ENCODE measurements at places on chromosomes 6 and 20.

GRCh38 chr6:90397929-90398674 is 101.5 kb upstream of the BACH2 start:
- DNase-seq: peak; percentile 94
- H3K4me1 ChIP-seq: peaks cover 88% of the 10 kb centered on the region
- H3K27ac ChIP-seq: peak overlapping the region; percentile 91
- H3K27me3 ChIP-seq: peaks cover 3% of the 10 kb centered on the region

GRCh38 chr6:22442826-22443225 is 126.5 kb upstream of the HDGFL1 start:
- DNase-seq: no peak
- no peak overlapping the region for H3K4me3 ChIP-seq
- no peaks in the 10 kb centered on the region for H3K36me3 ChIP-seq
- no peaks in the 10 kb centered on the region for H3K4me1 ChIP-seq
- H3K27ac ChIP-seq: no peak overlapping the region

DNA sequence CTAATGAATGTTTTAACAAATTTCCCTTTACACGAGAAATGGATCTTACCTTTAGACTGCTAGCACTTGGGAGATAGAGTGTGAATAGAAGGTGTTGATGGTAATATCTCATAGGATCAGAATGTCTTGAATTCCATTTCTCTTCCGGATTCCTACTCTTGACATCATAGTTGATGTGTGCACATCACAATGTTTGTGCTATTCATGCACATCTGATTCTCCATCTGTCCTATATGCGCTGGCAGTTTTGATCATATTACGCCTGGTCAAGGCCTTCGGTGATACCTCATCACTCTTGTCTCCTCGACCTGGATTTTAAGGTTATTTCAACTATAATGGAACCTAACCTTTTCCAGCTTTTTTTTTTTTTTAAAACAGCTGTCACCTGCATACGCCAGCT is 16.8 kb upstream of the ACAT2 start:
- H3K27me3 ChIP-seq: no peaks in the 10 kb centered on the region
- H3K27ac ChIP-seq: no peak overlapping the region
- H3K36me3 ChIP-seq: peaks cover 73% of the 10 kb centered on the region
- peaks cover 10% of the 10 kb centered on the region for H3K4me1 ChIP-seq
- H3K4me3 ChIP-seq: no peak overlapping the region

DNA sequence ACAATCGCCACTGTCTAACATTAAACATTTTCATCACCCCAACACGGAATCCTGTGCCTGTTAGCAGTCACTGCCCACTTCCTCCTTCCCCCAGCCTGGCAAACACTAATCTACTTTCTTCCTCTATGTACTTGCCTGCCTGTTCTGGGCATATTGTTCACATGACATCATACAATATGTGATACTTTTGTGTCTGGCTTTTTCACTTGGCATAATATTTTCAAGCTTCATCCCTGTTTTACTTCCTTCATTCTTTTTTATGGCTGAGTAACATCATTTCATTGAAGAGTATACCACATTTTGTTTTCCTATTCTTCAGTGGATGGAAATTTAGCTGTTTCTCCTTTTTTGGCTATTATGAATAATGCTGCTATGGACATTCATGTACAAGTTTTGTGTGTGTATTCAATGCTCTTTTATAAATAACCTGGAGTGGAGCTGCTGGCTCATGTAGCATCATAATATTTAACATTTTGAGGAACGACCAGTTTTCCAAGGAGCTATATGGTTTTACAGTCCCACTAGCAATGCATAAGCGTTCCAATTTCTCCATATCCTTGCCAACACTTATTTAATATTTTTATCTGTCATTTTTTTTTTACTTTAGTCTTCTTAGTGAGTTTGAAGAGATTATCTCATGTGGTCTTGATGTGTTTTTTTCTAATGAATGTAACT is 360.1 kb downstream of the HDGFL1 start:
- H3K27ac ChIP-seq: no peak overlapping the region
- no peak for DNase-seq
- H3K4me3 ChIP-seq: no peak overlapping the region
- no peaks in the 10 kb centered on the region for H3K27me3 ChIP-seq
- no peaks in the 10 kb centered on the region for H3K36me3 ChIP-seq

- no peak for DNase-seq
- no peak overlapping the region for H3K27ac ChIP-seq
- H3K36me3 ChIP-seq: no peaks in the 10 kb centered on the region
Observed at GRCh38 chr20:1940581-1940980, 45.4 kb downstream of the SIRPA start.
